ENCODE measurements at places on chromosomes 16 and 17.

DNA sequence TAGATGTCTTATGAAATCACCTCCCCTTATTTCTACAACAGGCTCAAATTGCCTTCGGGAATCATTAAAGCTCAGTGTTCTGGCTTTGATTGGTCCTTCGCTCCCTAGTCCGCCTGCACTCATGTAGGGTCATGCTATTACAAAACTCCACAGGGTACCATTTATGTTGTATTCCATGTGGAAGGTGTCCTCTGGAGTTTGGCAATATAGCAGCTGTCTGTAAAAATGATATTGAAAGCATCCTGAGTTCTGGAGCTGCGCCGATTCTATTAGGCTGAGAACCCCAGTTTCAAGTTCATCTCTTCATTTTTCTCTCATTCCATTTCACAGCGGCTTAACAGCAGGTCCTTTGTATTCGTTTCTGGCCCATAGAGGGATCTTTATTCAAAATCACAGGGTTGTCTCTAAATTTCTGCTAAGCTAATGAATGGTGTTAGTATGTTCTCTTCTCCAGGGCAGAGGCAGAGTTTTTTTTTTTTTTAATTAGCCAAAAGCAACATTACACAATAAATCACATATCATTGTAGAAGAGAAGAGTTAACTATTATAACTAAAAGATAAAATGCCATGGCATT, 71.9 kb upstream of the TEKT1 start:
- DNase-seq: no peak

- DNase-seq: no peak
Observed at GRCh38 chr17:17151055-17151454, 55.1 kb downstream of the PLD6 start.

DNA sequence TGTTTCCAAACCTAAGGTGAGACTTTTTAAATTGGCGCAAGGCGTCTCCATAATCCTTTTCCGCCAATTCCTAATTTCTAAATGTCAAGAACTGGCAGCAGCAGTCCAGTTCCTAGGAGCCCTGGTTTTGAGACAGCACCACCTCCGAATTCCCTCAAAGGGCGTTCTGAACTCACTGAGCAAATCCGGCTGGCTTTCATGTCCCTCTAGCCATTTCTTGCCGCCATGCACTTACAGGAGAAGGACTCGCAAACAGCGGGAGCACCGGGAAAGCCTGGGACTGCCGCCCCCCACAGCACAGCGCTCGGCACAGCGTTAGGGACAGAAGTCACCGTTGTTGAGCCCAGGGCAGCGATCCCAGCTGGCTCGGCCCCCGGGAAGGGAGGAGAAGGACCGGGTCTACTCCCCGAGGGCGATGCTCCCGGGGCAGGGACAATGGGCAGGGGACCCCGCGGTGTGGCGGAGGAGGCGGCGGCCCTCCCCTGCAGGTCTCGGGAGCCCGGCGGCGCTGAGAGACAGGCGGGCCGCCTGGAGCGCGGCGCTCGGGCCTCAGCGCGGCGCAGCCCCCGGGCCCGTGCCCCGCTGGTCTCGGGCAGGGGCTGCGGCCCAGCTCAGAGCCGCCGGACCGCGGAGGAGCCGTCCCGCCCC, 545 bp downstream of the ARHGAP17 start:
- DNase-seq: peak; percentile 9

GRCh38 chr16:84450176-84450865, 54.1 kb downstream of the MEAK7 start:
- no peak for DNase-seq

DNA sequence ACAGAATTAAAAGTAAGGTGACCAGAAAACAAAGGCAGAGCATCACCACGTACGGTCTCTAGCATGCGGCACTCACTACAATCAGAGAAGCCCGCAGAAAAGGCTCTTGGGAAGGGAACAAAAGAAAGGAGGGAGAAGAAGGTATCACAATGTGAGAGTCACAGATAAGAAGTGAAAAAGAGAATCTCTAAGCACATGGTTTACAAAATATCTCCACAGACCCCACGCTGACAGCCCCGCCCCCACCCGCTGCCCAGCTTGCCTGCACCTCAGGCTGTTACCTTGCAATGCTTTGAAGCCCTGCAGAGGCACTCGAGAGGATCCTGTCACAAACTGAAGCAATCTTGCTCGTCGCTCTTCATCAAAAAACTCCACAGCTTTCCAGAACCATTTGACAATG, 40.5 kb downstream of the CEP95 start:
- no peak for DNase-seq

- no peak for DNase-seq
Observed at GRCh38 chr16:23650674-23651416, 9.6 kb downstream of the DCTN5 start.

GRCh38 chr16:66490774-66491715, 58.9 kb downstream of the TK2 start:
- no peak for DNase-seq

DNA sequence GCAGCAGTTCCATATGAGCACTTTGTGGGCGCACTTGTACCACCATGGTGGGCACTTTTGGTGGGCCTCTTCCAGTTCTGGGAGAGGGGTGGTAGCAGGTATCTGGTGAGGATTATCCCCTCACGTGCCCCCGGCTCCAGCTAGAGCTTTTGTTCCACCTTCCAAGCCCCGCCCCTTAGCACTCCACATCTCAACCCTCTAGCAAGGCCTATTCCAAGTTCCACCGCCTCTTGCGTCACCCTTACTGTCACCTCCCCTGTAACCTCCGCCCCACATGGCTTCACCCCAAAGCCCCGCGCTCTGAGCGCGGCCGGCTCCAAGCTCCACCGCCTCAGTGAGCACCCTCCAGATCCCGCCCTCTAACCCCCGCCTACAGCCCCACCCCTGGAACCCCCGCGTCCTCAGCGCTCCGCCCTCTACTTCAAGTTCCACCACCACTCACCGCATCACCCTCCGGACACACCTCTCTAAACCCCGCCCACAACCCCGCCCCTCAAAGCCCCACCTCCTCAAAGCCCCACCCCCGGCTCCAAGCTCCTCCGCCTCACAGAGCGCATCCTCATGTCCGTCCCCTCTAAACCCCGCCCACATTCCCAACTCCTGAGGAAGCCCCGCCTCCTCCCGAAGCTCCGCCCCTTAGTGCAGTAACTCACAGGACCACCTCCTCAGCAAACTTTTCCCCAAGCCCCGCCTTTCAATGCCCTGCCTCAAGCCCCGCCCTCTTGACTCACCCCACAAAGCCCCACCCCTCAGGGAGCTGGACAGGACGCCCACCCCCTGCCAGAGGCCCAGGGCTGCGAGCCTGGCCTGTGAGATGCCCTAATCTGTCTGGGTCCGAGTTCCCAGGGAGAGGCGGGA, 11.1 kb downstream of the SCN4A start:
- no peak for DNase-seq

- DNase-seq: no peak
Observed at GRCh38 chr17:7477392-7478275, 1.8 kb downstream of the ZBTB4 start.

- DNase-seq: no peak
Observed at GRCh38 chr17:65205655-65206054, 68.5 kb downstream of the RGS9 start.

DNA sequence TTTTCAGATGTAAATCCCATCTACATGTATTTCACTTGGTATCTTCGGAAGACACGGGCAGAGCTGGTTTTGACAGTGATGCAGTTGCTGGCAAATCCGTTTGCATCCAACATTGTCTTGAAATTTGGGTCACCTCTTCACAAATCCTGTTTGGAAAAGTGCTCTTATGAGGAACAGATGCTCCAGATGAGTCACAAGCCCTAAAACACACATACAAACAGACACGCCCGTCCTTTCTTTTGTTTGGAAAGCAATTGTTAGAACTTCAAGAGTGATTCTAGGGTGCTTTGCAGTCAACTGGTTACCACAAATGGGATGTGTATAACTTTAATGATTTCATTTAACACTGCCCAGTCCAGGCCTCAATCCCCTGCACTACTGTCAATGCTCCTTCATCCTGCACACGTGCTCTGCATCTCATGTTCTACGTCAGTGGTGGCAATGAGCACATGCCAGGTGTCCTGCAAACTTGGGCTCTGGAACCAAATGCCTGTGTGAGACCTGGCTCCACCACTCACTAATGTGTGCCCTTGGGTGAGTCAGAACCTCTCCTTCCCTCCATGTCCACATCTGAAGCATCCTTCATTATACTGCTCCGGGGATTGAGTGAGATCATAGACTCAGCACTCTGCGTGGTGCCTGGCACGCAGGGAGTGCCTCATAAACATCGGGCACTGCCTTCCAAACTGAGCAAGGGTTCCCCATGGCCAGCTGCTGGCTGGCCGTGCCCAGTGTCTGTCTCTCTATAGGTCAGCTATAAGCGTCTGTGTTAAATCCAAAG, 19.3 kb upstream of the FOXF1 start:
- no peak for DNase-seq

- peak; percentile 24 for DNase-seq
Observed at GRCh38 chr17:40122999-40123810, 1.4 kb downstream of the MSL1 start.

DNA sequence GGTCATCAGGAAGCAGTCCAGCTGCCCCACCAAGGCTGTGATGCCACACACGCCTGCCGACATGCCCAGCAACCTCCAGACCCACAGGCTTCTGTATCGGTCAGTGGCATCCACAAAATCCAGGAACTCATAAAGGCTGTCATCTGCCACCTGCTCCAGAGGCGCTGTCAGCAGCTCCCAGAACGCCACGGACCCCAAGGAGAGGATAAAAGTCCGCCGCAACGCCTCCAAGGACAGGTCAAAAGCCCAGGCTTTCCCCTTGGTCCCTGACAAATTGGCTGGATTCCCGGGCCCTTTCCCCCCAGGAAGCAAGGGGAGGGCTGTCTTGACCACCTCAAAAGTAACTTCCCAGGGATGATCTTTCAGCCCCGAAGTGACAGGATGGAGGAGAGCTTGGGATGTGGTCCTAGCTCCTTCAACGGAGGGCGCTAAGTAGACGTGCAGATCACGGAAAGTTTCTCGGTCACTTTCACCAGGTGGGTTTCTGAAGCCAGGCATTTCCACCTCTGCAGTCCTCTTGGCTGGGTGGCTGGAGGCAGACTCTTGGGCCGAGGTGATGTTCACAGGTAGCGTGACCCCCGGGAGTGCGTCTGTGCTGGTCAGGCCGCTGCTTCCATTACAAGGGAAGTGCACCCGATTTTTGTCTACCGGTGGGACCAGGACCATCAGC, 854 bp downstream of the MFSD6L start:
- DNase-seq: no peak

- peak; percentile 88 for DNase-seq
Observed at GRCh38 chr17:78716814-78717393, 65.2 kb downstream of the CYTH1 start.
